ENCODE measurements at places on chromosomes 6 and 20.

- no peak for DNase-seq
These were observed 72.3 kb downstream of the FARS2 start for GRCh38 chr6:5333658-5334057.

- no peak for DNase-seq
These were observed 42.4 kb downstream of the PLAGL2 start for GRCh38 chr20:32164984-32165735.

- DNase-seq: no peak
These were observed 57.9 kb downstream of the PRND start for GRCh38 chr20:4779616-4780015.

DNA sequence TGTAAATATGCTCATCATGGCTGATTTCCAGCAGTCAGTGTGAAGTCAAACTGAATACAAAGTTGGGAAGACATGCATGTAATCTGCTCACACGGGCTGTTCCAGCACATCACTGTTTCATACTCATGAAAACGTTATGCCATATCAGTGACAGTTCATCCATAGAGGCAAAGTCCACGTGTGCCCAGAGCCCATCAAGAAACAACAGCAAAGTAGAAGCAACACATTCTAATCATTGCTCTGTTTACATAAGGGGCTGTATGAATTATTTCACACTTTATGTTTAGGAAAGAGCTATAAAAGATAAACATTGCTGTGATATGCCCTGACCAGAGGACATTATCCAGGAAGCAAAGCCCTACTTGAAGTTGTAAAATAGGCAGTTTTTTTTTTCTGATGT is 157.0 kb upstream of the ENPP5 start:
- no peak for DNase-seq

DNA sequence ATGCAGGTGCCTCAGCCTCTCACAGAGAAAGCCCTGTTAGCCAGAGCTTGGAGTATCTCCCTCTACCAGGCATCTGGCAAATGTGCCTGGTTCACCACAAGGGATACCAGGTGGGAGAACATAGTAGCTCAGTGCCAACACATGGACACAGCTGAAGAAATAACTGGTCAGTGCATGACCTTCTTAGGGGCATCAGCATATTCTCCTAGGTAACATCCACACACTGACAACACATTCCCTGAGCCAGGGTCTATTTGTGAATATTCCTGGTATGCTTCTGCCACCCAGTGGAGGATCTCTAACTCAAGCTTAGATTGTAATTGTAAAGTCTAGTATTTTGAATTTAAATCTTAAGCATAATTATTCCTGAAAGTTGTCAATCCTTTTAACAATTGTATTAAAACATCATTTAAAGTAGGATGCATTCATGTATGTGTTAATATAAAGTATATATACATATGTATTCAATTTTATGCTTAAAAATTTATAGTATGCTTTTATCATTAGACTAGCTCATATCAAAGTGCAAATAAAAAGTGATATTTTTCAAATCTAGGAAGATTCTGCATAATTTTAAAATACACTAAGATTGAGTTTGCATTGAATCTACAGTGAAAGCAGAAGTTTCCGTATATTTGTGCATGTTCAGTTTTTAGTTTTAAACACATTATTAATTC is 45.3 kb upstream of the COL21A1 start:
- DNase-seq: no peak

DNA sequence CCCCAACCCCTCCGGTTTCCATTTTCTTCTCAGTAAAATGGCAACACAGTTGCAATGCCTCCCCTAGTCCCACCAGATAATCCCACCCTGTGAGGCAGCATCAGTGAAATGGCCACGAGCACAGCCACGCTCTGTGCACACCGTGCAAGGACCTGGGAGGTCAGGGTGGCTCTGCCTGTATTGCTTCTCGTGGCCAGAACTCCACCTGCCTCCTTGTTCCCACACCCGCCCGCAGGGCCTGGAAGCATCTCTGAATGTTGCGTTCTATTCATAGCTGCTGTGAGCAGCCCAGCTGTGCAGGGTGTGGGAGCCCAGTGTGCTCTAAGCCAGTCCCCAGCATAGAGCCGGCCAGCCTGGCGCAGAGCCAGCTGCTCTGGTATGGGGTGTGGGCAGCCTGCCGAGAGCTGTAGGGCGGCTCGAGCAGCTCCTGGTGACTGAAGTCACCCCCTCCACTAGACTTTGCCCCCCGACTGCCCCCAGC is 161.1 kb downstream of the DLL1 start:
- DNase-seq: no peak

- no peak for DNase-seq
These were observed 11.4 kb downstream of the KIAA0408 start for GRCh38 chr6:127447780-127448179.

- no peak for DNase-seq
These were observed 25.0 kb downstream of the NDUFAF5 start for GRCh38 chr20:13809855-13810254.

DNA sequence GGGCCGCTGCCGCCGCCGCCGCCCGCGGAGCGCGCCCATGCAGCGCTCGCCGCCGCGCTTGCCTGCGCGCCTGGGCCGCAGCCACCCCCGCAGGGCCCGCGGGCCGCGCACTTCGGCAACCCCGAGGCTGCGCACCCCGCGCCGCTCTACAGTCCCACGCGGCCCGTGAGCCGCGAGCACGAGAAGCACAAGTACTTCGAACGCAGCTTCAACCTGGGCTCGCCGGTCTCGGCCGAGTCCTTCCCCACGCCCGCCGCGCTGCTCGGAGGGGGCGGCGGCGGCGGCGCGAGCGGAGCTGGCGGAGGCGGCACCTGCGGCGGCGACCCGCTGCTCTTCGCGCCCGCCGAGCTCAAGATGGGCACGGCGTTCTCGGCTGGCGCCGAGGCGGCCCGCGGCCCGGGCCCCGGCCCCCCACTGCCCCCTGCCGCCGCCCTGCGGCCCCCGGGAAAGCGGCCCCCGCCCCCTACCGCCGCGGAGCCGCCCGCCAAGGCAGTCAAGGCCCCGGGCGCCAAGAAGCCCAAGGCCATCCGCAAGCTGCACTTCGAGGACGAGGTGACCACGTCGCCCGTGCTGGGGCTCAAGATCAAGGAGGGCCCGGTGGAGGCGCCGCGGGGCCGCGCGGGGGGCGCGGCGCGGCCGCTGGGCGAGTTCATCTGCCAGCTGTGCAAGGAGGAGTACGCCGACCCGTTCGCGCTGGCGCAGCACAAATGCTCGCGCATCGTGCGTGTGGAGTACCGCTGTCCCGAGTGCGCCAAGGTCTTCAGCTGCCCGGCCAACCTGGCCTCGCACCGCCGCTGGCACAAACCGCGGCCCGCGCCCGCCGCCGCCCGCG is 730 bp downstream of the INSM1 start:
- DNase-seq: no peak

DNA sequence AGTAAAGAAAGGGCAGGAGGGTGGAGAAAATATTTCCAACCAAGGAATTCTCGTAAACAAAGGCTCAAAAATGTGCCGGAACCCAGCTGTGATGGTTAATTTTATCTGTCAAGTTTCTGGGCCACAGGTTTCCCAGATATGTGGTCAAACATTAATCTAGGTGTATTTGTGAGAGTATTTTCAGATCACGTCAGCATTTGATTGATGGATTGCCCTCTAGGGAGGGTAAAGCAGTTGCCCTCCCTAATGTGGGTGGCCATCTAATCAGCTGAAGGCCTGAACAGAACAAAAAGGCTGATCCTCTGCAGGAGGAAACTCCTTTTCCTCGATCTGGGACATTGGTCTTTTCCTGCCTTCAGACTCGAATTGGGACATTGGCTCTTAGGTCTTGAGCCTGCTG is 298.7 kb upstream of the TCF21 start:
- no peak for DNase-seq

DNA sequence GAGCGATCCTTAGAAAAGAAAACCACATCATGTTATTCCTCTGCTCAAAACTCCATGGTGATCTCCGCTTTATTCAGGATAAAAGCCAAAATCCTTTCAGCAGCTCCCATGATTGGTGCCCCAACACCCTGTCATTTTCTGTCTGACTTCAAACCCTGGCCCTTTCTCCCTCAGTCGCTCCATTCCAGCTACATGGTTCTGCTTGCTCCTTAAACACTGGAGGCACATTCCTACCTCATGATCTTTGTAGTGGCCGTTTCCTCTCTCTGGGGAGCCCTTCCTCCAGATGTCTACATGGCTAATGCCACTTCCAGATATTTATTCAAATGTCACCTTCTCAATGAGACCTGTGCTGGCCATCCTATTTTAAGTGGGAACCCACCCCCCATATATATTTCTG is 100.8 kb downstream of the CAP2 start:
- DNase-seq: no peak

- DNase-seq: no peak
These were observed 303.6 kb upstream of the FERMT1 start for GRCh38 chr20:6426287-6426891.

DNA sequence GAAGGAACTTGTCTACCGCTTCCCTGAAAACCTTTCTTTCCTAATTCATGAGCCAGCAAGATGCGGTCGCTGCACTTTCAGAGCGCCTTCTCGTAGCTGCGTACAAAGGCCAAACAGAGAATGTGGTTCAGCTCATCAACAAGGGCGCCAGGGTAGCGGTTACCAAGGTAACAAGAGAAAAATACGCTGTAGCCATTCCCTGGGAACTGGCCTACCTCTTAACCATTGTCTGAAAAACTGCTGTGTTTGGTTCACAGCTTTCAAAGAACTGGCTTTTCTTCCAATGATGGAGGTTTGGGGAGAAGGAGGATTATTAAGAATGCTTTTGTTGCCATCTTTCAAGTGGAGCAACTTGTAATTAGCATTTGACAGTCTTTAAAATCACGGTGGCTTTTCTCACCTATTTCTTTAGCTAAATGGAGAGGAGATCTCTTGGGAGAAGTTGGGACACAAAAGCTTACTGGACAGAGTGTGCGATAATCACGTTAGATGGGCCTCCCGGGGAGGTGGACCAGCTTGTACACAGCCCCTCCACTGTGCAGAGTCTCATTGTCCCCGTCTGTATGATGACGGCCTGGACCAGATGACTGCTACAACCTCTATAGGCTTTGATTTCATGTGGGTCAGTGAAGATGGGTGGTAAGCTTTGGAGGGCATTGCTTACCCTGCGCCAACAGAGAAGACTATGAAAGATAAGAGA is 71.5 kb downstream of the LYRM2 start:
- DNase-seq: no peak

GRCh38 chr6:143531720-143532499 is 20.4 kb upstream of the FUCA2 start:
- no peak for DNase-seq

GRCh38 chr6:139372326-139373153 is 1.9 kb downstream of the CITED2 start:
- no peak for DNase-seq

- DNase-seq: no peak
These were observed 112.8 kb downstream of the ADTRP start for GRCh38 chr6:11665604-11666326.

- DNase-seq: no peak
These were observed 69.3 kb downstream of the CEBPB start for GRCh38 chr20:50259705-50260478.

- no peak for DNase-seq
These were observed 426.6 kb downstream of the PKHD1 start for GRCh38 chr6:51660767-51661166.

DNA sequence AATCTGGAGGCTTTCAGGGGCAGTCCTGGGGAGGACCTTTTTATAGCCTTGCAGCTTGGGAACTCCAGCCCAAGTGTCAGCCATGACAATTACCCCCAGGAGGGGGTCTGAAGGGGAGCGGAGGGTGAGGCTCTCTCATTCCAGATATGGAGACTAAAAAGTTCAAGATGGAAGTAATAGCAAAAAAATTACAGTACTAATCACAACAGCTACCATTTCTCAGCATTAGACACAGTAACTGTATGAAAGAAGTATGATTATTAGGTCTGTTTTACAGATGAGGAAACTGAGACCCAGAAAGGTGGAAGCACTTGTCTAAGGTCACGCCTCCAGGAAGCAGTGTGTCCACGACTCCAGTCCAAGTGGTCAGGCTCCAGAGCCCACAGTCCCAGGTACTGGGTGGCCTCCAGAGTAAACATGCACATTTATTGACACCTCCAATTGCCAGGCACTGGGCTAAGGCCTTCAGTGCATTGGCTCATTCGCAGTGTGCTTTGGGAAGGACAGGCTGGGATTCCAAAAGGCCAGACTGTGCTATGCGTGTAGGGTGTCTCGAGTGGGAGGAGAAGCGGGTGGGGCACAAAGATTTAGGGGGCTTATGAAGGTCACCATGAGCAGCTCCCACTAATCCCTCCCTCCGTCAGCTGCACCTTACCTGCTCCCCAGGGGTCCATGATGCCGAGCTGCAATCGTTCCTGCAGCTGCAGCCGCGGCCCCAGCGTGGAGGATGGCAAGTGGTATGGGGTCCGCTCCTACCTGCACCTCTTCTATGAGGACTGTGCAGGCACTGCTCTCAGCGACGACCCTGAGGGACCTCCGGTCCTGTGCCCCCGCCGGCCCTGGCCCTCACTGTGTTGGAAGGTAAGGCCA is 2.3 kb downstream of the NRSN2 start:
- DNase-seq: no peak

- DNase-seq: no peak
These were observed 202.2 kb downstream of the SLC24A3 start for GRCh38 chr20:19414600-19414999.

- DNase-seq: no peak
These were observed 69.7 kb upstream of the SIRPA start for GRCh38 chr20:1825507-1825906.

- DNase-seq: no peak
These were observed 187.1 kb downstream of the BMP7 start for GRCh38 chr20:57079031-57080005.

DNA sequence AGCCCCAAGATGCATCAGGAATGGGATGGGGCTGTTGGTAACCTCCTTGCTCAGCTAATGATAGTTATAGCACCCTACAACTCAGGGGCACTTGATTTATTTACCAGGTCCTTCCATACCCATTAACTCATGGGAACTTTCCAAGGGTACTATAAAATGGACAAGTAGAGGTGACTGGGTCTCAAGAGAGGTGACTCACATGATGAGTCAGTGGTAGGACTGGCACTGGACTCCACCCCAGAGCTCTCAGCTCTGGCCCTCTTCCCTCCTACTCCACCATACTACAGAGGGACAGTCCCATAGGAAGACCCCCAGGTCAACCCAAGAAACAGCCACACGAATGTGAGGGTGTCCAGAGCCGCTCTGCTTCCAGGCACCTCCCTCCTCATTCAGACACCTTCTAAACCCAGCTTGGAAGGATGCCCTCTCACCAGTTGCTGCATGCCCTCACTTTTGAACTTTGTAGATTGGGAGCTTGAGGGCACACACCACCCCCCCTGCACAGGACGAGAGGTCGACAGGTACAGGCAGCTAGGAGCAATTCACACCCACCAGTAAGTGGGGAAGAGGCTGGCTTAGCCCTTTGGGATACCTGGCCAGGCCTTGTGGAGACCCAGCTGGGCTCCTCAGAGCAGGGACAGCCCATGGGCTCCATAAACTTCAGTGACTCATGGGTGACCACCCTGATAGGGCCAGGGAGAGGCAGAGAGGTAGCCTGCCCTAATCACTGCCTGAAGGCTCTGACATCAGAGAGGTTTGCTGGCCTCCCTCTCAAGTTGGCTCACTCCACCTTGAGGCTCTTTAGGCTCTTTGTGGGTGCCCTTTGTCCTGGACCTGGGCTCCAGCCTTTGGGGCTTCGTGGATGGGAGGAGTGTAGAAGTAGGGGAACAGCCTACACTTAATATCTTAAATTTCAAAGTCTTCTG is 81.6 kb upstream of the MLN start:
- DNase-seq: no peak

- no peak for DNase-seq
These were observed 76.1 kb downstream of the TBX18 start for GRCh38 chr6:84688141-84688873.

All from stimulated activated CD4-positive, alpha-beta T cell treated with anti-CD3 and anti-CD28 coated beads, Interleukin-2, amount 100 ng/mL, for 24 hours (primary cell).